ENCODE measurements at places on chromosomes 12 and 14.

DNA sequence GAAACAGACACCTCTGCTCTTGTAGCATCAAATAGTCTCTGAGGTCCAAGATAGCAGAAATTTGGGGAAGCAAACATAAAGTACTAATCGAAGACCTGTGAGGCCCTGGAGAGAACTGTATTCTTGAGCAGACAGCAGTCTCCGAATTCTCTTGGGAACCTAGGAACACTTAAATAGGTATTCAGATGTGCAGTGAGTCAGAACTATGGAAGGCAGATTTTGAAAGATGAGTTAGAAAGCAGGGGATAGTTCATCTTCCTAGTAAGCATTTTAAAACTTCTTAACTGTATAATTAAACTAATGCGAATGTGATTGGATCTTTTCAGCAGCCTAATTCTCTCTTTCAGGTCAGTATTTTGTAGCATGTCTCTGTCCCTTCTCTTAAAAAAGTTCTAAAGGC lies 30.6 kb downstream of the NAA30 start:
- no peak for DNase-seq

- peak; percentile 33 for DNase-seq
Measured at GRCh38 chr12:9702255-9702654, 30.6 kb downstream of the CLECL1 start.

DNA sequence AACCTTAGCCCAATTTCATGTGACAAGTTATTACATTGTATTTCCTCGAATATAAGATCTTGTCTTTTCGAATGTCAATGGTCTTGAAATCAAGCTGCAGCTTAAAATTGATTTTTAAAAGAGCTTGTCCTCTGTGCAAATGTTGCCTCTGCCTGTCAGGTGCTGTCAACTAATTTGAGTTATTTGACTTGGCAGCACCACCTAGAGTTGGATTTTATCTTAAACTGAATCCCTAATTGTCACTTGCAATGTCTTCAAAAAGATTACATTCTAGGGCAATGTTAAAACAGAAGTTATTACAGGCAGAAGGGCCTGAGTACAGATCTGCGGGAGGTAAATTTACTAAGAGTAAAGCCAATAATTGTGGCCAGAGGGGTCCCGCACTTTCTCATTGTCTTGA lies 26.2 kb upstream of the TUNAR start:
- no peak for DNase-seq

GRCh38 chr14:93940437-93940836 lies 13.3 kb downstream of the FAM181A start:
- no peak for DNase-seq

DNA sequence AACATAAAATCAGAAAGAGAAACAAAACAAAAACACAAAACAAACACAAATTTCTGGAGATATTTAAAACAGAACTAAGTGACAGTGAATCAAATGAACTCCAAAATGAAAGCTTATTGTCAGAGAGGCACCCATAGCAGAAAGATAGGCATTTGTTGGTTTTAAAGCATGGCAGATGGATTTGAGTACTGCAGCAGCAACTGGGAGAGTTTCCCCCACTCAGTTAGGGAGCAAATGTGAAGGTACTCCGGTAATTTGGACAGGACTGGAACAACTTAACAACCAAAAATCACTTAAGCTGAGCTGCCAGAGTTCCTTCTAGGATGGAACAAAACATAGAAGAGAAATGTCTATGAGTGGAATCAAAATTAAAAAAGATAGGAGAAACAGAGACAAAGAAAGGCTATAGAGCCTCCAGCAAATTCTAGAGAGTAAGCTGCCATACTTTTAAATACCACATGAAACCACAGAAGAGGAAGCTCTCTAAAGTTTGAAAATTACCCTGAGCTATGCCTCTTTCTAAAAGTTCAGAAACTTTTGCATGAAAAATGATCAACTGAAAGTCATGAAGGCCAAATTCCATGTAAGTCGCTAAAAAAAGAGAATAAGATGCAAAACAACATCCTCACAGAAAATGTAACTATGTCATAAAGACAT lies 1248.3 kb upstream of the USP15 start:
- no peak for DNase-seq

DNA sequence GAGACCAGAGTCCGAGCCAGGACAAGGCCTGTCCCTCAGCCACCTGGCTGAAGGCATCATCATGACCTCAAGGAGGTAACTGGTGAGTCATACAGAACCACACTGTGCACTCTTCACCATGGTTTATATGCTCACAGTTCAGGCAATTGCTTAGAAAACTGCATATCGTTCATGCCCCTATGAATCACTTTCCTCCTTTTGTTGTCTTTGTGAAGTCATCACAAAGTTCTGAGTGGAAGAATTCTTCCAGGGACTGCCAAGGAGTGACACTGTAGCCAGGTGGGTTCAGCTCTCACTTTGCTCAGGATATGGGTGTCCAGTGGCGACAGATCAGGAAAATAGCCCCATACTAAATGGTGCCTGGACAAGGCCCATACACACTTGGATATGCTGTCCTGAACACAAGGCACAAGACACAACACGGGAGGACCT lies 92.5 kb downstream of the DPF3 start:
- no peak for DNase-seq

DNA sequence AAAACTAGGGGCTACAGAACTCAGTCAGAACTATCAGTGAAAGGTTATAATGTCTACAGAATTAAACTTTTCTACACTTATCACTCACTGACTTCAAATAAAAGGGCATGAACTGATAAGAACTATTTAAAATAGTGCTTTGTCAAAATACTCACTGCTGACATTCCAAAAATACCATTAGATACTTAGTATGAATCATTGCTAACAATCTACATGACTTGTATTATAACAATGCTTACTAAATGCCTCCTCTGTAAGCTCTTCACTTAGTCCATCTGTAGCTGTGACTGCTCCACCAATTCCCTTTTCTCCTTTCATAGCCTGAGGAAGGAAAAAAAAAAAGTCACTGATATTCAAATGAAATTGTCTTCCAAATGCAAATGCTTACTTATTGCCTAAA lies 17.0 kb downstream of the NFYB start:
- DNase-seq, result no peak

DNA sequence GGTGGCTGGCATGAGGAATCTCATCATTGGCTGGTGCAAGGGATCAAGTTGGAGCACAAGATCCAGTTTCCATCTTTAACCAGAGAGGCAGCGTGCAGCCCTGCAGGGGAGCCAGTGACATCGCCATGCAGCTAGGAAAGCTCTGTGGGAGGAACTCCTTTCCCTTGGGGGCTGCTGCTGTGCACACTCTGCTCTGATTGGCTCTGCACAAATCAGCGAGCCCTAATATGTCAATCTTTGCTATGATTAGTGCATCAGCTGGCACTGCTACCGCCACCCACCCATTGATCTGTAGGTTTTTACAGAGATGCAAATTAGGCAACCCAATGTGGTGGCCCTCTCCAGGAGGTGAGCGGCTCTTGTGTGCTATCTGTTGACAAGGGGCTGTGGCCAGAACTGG lies 262.6 kb downstream of the PCNX1 start:
- no peak for DNase-seq

DNA sequence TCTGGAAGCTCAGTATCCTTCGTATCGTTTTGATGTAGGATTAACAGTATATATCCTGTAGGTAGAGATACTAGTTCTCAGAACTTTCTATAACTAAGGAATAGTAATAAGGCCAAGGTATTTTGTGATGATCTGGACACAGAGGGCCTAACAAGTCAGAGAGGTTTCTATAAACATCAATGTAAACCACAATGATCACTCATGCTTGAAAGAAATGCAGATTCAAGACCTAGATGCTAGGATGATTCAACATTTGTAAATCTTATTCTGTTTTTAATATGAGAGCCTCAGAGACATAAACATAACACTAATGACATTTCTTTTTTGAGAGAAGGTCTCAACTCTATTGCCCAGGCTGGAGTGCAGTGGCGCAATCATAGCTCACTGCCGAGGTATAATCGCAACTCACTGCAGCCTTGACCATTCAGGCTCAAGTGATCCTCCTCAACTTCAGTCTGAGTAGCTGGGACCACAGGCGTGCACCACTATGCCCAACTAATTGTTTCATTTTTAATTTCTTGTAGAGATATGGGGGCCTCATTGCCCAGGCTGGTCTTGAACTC lies 16.2 kb downstream of the SUPT16H start:
- DNase-seq, result no peak

DNA sequence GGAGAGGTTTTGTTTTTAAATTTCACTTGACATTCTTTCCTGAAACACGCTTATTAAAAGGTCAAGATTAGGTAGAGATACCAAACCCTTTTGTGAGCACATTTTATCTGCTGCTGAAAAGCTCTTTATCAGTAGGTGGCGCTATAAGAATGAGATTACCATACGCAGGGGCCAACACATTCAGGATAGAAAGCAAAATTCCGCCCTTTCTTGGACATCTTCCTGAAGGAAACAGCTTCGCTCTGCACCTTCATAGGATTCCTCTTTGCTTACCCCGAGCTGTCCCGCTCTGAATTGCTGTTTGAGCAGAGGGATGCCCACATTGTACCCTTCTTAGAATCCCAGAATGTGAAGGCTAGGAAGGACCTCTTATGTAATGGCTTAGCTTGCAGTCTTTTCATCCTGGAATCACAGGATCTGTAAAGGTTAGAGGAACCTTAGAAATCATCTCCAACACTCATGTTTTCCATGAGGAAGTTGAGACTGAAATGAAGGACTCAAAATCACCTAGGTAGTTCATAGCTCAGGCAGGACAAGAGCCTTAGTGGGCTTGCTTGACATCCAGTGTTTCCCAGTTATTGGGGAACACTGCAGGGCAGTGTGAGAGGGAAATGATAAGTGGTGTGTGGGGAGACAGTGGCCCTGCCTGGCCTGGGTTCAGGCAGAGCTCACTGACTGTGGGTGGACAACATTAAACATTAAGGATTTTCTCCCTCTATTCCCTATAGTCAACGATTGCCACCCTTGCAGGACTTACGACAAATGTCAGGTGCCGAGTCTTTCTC lies 38.7 kb upstream of the CRY1 start:
- no peak for DNase-seq

GRCh38 chr14:33525626-33526025 lies 425.2 kb downstream of the EGLN3 start:
- DNase-seq, result no peak

DNA sequence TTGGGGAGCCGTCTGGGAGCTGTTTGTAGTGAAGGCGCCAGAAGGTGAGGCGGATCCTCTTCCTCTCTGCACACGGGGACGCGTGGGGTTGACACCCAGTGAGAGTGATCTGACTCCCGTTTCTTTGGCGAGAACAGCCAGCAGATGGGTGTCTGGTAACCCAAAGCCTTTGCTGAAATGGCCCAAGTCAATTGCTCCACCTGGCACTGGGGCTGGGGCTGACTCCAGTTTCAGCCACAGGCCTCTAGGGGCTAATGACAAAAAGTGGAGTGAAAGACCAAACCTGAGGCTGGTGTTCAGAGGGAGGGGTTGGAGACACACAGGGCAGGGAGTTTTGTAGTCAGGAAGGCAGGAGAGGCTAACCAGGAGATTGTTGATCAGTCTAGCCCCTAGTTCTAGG lies 87.0 kb downstream of the FRMD6 start:
- no peak for DNase-seq

DNA sequence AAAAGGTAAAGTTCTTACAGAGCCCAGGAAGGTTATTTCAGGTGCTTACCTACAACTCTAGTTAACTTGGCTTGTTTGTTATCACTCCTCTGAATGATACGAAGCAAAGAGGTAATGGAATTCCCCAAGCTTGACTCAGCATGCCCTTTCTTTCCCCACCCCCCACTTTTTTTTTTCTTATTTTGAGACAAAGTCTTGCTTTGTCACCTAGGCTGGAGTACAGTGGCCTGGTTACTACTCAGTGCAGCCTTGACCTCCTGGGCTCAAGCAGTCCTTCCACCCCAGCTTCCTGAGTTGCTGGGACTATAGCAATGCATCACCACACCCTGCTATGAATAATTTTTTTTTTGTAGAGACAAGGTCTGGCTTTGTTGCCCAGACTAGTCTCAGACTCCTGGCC lies 17.1 kb upstream of the YBX3 start:
- DNase-seq, result no peak

- DNase-seq, result no peak
Measured at GRCh38 chr14:68580671-68581070, 212.2 kb downstream of the ZFP36L1 start.

DNA sequence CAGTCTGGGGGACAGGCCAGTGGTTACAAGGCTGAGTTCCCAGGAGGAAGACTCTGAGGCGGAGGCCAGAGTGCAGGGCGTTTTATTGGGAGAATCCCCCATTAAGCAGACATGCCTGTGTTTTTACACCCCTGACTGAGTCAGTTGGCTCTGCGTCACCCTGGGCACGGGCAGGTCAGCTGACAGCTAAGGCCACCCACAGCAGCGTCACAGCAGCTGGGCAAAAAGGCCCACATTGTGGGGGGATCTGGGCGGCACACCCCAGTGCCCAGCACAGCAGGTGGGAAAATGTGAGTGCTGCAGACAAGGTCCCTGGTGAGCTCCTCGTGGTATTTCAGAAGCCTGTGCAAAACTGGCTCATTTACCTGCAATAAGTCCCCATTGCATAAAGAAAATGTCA lies 184.7 kb downstream of the AACS start:
- no peak for DNase-seq

GRCh38 chr12:15268927-15269552 lies 47.8 kb upstream of the RERG start:
- DNase-seq, result peak; percentile 26

DNA sequence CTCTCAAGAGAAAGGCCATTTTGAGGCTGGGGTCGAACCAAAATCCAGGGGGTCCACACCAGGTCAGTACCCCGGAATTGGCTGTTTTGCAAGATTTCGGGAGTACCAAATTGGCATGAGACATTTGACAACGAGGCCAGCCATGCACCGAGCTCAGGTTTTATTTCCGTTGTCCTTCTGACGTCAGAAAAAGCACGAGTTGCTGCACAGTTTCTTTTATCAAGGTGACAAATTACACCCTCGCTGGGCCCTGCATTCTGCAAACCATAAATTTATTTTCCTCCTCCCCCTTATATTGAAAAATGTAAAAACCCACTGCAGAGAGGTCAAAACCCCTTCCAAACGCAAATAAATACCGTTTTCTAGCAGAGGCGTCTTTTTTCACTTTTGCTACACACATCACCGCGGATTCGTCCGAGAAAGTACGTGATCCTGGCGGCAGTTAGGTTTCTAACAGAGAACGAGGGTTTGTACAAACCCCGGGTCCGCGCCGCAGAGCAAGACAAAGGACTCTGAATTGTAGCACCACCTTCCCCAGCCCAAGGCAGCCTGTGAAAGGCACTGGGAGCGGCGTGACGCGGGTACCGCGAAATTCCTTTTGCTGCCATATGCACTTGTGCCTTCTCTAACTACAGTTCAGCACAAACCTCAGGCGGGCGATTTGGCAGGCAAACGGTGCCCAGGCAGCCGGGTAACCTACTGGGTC lies 1.8 kb downstream of the SLC38A1 start:
- peak; percentile 58 for DNase-seq

GRCh38 chr14:38808734-38809455 lies 294.1 kb downstream of the SEC23A start:
- DNase-seq, result no peak

GRCh38 chr12:3259973-3260372 lies 182.8 kb downstream of the TSPAN9 start:
- DNase-seq, result no peak

DNA sequence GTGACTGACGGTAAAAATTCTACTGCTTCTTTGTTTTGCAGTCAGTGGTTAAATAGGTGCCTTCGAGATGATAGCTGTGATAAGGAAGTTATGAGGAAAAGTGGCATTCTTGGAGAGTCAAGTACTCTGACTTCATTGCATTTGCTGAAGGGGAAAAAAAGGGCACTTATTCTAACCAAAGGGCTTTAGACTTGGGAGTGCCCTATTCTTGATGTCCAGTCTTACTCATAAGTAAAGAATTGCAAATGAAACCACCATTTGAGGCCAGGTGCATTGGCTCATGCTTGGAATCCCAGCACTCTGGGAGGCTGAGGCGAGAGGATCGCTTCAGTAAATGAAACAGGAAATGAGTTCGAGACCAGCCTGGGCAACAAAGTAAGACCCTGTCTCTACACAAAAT lies 40.3 kb downstream of the BRAP start:
- DNase-seq, result no peak

All from activated naive CD4-positive, alpha-beta T cell treated with anti-CD3 and anti-CD28 coated beads, Interleukin-2, amount 50 U/mL, for 16 hours (primary cell).